Cortex of kidney (tissue), 1 donor: ENCODE measurements at places on chromosomes 12 and 14.

DNA sequence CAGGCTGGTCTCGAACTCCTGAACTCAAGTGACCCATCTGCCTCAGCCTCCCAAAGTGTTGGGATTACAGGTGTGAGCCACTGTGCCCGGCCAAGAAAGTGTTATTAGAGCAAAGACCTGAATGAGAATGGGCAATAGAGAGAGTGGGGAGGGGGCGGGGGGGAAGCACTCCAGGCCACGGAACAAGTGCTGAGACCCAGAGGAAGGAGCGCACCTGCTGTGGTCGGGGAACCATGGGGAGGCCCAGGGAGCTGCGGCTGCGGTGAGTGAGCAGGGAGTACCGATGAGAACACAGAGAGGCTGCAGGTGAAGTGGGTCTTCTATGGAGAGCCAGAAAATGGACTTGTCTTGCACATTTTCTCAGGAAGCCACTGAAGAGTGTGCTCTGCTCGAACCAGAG is 10.8 kb downstream of the SMIM41 start:
- DNase-seq: no peak

- no peak for DNase-seq
Measured at GRCh38 chr12:43976027-43976426, 140.1 kb downstream of the TMEM117 start.

DNA sequence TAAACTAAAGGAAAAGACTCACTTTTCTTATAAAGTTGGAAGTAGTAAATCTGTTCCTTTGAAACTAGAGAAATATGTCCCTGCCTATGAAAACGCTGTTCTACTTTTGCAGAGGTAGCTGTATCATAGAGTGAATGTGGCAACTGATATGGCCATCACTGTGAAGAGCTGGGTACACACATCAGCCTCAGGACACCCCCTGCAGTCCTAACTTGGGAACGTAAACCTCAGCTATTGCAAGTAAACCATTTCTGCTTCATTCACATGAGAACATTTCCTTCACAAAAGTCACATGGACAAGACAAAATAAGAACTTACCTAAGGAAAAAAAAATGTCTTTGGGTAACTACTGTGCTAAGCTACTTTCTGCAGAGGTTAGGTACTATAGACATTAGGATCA is 233.3 kb upstream of the PPFIA2 start:
- no peak for DNase-seq

DNA sequence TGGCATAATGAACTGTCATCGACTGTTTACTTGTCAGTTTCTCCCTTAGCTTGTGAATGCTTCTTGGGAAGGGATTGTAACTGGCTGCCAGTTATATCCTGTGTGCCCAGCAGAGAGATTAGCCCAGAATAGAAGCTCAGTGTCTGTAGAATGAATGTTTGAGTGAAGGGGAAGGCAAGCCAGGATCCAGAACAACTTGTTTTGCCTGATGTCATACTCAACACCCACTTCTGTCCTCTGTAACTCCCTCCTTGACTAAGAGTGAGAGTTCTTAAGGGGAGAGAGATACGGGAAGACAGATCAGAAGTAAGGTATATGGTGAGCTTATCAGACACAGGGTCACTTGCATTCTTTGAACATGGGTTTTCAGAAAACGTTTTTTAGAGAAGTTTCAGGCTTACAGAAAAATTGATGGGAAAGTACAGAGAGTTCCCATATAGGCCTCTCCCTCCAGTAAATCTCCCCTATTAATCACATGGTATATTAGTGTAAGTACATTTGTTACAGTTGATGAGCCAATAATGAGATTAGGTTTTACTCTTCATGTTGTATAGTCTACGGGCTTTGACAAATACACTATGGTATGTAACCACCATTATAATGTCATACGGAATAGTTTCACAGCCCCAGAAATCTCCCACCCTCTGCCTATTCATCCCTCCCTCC is 5.6 kb upstream of the SPPL3 start:
- DNase-seq: no peak

GRCh38 chr12:76144245-76144549 is 59.7 kb upstream of the NAP1L1 start:
- DNase-seq: no peak

DNA sequence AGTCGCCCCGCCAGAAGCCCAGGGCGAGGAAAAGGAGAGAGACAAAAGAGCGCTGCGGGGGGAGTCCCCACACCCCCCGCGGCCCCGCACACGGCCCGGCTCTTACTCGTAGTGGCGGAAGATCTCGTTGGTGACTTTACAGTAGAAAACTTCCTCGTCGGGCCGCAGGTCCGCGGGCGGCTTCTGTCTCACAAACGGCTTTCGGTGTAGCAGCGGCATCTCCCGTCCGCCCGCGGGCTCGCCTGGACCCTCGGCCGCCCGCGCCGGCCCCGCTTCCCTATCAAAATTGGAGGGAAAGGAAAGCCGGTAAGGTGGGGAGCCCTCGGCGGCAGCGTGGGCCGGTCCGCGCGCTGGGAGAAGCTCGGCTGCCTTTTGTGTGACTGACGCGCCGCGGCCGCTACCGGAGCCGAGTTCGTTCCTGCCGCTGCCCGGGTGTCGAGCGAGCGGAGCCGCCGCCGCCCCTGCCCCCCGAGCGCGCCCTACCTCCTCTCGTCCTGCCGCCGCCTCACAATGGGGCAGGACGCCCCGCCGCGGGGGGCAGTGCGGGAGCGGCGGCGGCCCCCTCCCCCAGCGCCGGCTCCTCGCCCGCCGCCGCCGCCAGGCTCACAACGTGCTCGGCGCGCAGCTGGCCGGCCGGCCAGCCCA is 652 bp downstream of the BAZ1A start:
- no peak for DNase-seq

DNA sequence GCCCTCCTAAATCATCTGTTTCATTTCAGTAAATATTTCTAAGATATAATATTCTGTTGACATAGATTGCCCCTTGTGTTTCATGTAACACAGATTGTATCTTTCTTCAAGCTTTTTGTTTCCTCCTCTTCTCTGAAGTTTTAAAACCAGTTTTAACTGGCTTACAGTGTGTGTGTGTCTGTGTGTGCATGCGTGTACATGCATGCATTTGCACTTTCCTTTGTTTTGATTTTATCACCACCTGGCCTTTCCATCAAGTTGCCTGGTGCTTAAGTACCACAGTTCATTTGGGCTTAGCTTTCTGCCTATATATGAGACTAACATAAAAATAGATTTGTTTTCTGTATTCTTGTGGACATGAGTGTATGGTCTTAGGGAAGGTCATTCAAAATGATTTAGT is 31.9 kb downstream of the ETNK1 start:
- DNase-seq: no peak

- DNase-seq: no peak
Measured at GRCh38 chr12:94240171-94240570, 91.8 kb downstream of the PLXNC1 start.
